ENCODE measurements at places on chromosomes 1 and 21.

DNA sequence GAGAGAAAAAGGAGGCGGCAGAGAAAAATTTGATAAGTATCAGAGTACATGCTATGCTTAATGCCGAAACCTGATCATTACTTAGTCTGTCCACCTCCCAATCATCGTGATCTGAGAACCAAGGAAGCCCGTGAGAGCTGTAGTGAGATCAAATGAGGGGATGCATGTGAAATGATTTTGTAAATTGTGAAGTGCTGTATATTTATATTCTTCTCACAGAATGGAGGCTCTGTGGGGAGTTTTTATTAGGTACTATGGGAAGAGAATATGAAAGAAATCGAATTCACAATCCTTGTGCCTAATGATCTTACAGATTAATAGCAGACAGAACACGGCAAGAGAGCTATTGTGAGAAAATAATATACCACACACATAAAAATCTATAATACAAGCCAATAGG lies 115.5 kb downstream of the LYPLAL1 start:
- no peak for DNase-seq

DNA sequence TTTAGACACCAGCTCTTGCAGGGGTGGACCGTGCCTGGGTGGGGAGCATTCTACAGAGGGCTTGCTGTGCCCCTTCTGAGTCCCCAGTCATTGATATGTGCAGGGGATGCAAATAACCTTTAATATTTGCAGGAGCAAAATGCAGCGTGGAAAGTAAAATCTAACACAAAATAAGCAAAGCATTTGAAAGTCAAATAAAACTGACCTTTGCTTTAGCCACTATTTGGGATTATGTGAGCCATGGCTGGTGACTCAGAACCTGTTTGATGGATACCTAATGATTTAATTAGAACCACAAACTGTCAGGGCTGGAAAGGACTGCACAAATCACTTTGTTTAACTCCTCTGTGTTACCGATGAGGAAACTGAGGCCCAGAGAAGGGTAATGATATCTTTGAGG lies 377.5 kb downstream of the HHAT start:
- no peak for DNase-seq

GRCh38 chr1:69920426-69920825 lies 285.0 kb downstream of the LRRC40 start:
- no peak for DNase-seq

- DNase-seq, result no peak
Observed at GRCh38 chr1:216175714-216176113, 247.5 kb downstream of the USH2A start.

- DNase-seq, result no peak
Observed at GRCh38 chr21:45387506-45387905, 17.5 kb upstream of the COL18A1 start.

- no peak for DNase-seq
Observed at GRCh38 chr1:10727751-10728232, 68.7 kb downstream of the CASZ1 start.

DNA sequence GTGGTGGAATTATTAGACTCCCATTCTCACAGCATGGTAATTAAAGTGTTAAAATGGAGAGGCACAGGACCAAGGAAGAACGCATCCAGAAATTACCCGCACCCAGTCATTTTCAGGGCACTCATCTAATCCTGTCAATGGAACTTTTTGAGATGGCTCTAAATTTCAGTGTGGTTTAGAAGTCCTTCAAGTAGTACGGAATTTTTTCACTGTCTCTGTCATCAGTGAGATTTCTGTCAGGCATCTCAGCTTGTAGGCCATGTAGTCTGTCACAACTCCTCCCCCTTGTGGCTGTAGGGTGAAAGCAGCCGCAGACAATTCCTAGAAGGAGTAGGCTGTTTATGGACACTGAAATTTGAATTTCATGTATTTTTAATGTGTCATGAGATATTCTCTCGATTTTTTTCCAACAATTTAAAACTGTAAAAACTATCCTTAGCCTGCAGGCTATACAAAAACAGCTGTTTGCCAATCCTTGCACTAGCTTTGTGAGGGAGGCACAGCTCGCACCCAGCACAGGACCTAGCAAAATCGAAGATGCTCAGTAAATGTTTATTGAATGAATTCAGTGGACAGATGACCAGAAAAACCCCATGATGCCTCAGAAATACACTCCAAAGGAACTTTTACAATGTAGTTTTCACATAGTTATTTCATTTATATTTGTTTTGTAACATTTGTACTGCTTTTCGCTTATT lies 6.6 kb upstream of the NUP133 start:
- no peak for DNase-seq

GRCh38 chr1:6958407-6959030 lies 173.3 kb downstream of the CAMTA1 start:
- DNase-seq, result no peak

DNA sequence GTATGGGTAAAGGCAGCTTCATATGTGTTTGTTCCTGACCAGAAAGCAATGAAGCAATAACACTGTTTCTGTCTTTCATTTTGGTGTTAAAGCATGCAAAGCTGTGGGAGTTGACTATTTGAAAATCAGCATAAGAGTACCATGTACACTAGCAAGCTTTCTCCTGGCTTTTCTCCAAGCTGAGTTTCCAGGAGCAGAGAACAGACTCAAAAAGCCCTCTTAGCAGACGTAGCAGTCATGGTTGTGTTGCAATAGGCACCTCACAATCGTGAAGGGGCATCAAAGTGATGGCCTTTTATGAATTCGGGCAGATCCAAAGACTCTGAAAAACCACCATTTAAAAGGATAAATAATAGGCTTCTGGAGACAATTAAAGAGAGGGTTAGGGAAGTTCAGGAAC lies 159.7 kb downstream of the PTGER3 start:
- no peak for DNase-seq

- no peak for DNase-seq
Observed at GRCh38 chr1:14140831-14141401, 440.9 kb downstream of the PRDM2 start.

GRCh38 chr1:213260311-213261075 lies 209.5 kb downstream of the RPS6KC1 start:
- DNase-seq, result no peak

- no peak for DNase-seq
Observed at GRCh38 chr1:154664331-154665002, 56.5 kb upstream of the ADAR start.

DNA sequence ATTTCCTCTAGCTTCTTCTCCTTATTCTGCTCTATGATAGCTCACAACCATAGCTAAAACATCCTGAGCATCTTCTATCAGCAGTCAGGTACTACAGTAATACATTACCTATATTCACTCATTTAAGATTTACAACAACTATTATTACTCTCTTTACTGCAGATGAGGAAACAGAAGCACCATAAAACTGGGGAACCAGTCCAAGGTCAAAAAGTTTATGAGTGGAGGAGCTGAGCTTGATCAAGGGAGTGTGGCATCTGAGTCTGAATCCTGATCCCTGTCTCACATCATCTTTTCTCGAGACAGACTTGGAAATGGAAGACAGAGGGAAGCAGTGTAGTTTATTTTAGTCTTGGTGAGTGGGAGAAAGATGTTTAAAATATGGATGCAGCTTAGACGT lies 288.6 kb downstream of the RGS7 start:
- no peak for DNase-seq

DNA sequence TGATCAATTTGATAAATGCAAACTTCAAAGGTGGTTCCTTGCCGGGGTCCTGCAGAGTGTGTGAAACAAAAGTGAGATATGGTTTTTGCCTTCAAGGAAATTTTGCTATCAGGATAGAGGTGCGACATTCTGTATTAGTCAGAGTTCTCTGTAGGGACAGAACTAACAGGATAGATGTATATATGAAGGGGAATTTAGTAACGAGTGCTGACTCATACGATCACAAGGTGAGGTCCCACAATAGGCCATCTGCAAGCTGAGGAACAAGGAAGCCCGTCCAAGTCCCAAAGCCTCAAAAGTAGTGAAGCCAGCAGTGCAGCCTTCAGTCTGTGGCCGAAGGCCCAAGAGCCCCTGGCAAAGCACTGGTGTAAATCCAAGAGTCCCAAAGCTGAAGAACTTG lies 157.0 kb downstream of the RYR2 start:
- no peak for DNase-seq

- DNase-seq, result no peak
Observed at GRCh38 chr21:25292396-25292795, 314.9 kb downstream of the MRPL39 start.

GRCh38 chr1:119510046-119510445 lies 3.0 kb downstream of the HSD3B1 start:
- DNase-seq, result no peak

Data from bone marrow (tissue), 2 donors.